ENCODE measurements at places on chromosomes 7 and 10. TPM values are rescaled to one million over a fixed set of nuclear protein-coding genes. Genes with fewer than 3 reads are reported as not detected.

The RUFY2 gene
- 168 TPM for polyA plus RNA-seq

The ADRB1 gene
- polyA plus RNA-seq: not detected

The DGKI gene
- polyA plus RNA-seq: 15.7 TPM

The SEMA3A gene
- polyA plus RNA-seq: 20.7 TPM

The WDFY4 gene
- polyA plus RNA-seq: not detected

The CTAGE6 gene
- polyA plus RNA-seq: not detected

The COL17A1 gene
- polyA plus RNA-seq: not detected

The DENND2A gene
- polyA plus RNA-seq: 21.7 TPM

The ITGA8 gene
- 0.11 TPM for polyA plus RNA-seq

The ADAMTS14 gene
- polyA plus RNA-seq: not detected

The JCAD gene
- polyA plus RNA-seq: 2.3 TPM

The TMEM213 gene
- not detected for polyA plus RNA-seq

The TPK1 gene
- polyA plus RNA-seq: 6.2 TPM

The TRPV5 gene
- polyA plus RNA-seq: 0.52 TPM

The TMEM229A gene
- polyA plus RNA-seq: 0.31 TPM

The TRIM4 gene
- not detected for polyA plus RNA-seq

The TRIM50 gene
- polyA plus RNA-seq: not detected

The WEE2 gene
- polyA plus RNA-seq: 0.34 TPM

The GIMAP6 gene
- polyA plus RNA-seq: not detected

The OR2A42 gene
- not detected for polyA plus RNA-seq

The KEL gene
- polyA plus RNA-seq: 0.96 TPM

The OR6V1 gene
- not detected for polyA plus RNA-seq

The SLC35B4 gene
- polyA plus RNA-seq: 30.1 TPM

The HTR7 gene
- polyA plus RNA-seq: 0.82 TPM

The FKBP14 gene
- 19.6 TPM for polyA plus RNA-seq

The MOGAT3 gene
- polyA plus RNA-seq: not detected

The ZNF680 gene
- not detected for polyA plus RNA-seq

The AP3M1 gene
- polyA plus RNA-seq: 28.1 TPM

The CFAP70 gene
- 5.8 TPM for polyA plus RNA-seq

The LRMDA gene
- polyA plus RNA-seq: 8.4 TPM

The CLEC2L gene
- 17.8 TPM for polyA plus RNA-seq

The DPYSL4 gene
- 143 TPM for polyA plus RNA-seq

The A1CF gene
- not detected for polyA plus RNA-seq

The JAZF1 gene
- polyA plus RNA-seq: 25.5 TPM

The FFAR4 gene
- not detected for polyA plus RNA-seq

The VAX1 gene
- polyA plus RNA-seq: 0.70 TPM

The PHKG1 gene
- polyA plus RNA-seq: not detected

The ASB4 gene
- 0.11 TPM for polyA plus RNA-seq

The FIGNL1 gene
- polyA plus RNA-seq: 32.8 TPM

The SFMBT2 gene
- 1.3 TPM for polyA plus RNA-seq

The FGF8 gene
- polyA plus RNA-seq: 6.0 TPM

The PILRA gene
- 23.7 TPM for polyA plus RNA-seq

The ANKRD61 gene
- not detected for polyA plus RNA-seq

The MBL2 gene
- not detected for polyA plus RNA-seq

The CCL26 gene
- polyA plus RNA-seq: not detected

The IKZF1 gene
- 0.24 TPM for polyA plus RNA-seq

The NET1 gene
- polyA plus RNA-seq: 8.0 TPM

The PDZD7 gene
- 2.6 TPM for polyA plus RNA-seq

The PRXL2A gene
- polyA plus RNA-seq: 56.3 TPM

The SPDYE5 gene
- 0.26 TPM for polyA plus RNA-seq

The RSBN1L gene
- 24.7 TPM for polyA plus RNA-seq

The CD36 gene
- 0.31 TPM for polyA plus RNA-seq

The TET1 gene
- polyA plus RNA-seq: 5.2 TPM

The LLCFC1 gene
- not detected for polyA plus RNA-seq

The CALN1 gene
- polyA plus RNA-seq: 7.8 TPM

The LRRN3 gene
- 138 TPM for polyA plus RNA-seq

The MAGI2 gene
- polyA plus RNA-seq: 19.3 TPM

The ATRNL1 gene
- polyA plus RNA-seq: 47.8 TPM

Data from neural cell (in vitro differentiated cells).